ENCODE measurements at places on chromosomes 7 and 10.

DNA sequence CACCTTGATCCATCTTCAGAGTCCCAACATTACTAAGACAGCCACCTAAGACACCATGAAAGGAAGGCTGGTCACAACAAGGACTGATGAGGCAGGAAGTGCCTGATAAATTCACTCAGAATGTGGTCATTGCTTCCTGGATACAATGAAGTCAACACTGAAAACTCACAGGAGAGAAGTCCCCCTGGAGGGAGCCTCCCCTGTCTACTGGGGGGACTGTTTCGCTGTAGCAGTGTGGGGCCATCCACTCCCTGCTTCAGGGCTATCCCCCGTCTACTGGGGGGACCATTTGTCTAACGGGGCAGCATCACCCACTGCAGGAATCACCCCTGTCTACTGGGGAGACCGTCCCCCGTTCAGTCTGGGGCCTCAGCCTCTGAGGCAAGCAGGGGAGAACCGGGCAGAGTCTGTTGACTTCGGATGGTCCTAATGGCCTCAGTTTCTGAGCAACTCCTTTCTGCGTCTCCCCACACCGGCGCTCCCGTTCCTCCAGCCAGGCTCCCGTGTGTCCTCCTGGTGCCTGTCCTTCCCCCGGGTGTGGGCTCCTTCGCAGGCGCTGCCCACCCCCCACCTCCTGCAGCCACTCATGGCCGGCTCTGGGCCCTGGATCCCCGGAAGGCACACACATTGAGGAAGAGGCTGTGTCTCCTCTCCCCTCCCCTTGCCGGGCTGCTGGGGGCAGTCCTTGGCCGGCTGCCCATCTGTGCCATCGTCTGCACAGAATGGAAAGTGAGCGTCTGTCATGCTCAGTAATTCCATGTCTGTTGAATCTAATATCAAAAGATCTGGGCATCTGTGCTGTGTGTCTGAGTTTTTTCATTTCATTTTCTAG lies 59.9 kb upstream of the DNAJB6 start:
- peak; percentile 87 for DNase-seq

DNA sequence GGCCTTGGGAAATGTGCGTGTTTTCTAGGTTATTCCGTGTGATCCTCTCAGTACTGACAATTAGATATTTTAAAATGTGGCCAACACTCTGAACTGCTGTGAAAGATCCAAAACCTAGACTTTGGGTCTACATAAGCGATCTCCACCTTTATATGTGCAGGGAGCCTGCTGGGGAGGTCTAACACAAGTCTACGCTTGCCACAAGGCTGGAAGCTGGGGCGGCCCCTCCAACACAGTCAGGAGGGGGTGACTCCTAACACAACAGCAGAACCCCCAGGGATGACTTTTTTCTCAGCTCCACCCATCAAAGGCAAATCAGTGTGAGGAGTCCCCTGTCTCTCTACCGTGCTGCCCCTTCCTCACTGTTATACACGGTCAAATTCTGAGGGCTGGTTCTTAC lies 202.6 kb downstream of the COBL start:
- no peak for DNase-seq

- no peak for DNase-seq
Observed at GRCh38 chr7:32559480-32559879, 64.2 kb downstream of the AVL9 start.

DNA sequence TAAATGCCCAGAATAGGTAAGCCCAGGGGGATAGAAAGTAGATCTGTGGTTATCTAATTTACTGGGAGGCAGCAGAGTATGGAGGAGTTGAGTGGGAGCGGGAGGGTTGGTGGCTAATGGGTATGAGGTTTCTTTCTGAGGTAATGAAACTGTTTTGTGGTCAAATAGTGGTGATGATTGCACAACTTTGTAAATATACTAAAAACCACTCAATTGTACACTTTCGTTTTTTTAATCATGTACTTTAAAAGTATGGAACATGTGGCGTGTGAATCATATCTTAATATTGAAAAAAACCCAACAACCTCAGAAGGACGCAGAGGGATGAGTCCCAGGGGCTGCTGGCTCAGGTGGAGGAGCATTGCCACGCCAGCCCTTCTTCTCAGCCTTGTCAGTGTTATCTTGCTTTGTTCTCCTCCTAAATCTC lies 118.1 kb downstream of the WDR11 start:
- no peak for DNase-seq

DNA sequence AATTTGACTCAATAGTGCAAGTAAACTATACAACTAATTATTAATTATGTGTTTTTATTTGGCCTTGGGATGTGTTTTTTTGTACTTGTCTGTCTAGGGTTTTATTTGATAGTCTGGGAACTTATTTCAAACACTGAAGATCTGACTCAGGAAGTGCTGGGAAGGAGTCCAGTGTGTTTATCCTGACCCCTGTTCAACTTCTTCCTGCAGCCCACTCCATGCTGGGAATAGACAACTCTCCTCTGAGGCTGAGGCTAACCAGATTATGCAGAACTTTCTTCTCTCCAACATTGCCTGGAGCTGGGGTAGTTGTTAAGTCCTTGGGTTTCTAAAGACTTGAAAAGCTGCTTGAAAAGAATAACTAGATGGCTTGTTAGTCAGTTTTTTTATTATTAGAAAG lies 6.9 kb downstream of the CISD1 start:
- DNase-seq = no peak

DNA sequence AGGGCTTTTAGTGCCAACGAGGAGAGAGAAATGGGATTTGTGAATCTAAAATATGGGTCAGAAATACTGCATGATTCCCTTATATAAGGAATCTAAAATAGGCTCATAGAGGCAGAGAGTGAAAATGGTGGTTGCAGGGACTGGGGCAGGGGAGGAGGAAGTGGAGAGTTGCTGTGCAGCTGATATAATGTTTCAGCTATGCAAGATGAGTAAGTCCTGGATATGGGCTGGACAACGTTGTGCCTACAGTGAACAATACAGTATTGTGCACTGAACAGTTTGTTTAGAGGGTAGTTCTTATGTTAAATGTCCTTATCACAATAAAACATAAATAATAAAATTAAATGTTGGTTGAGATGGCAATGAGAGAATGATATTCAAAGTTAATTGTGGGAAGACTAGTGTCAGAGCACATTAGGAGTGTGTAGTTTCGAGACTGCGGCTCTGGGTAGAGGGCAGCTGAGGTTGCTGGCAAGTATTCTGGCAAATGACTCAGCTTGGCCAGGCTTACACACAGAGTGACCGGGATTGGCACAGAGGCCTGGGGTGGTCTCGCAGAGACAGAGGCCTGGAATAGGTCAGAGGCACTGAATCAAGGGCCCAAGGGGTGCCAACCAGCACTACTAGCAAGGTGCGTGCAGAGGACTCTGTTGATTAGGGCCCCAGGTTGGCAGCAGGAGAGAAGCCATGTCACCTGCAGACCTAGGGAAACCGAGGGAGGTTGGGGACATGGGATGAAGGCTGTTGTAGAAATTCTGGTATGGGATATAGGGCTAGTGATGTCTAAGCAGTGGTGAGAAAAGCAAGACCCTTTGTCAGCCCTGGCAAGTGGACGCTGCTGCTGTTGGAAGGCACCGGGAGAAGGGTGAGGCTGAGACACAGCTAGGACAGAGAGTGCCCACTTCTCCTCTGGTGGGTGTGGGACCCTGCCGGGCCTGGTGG lies 2.8 kb upstream of the DEPP1 start:
- DNase-seq = no peak

DNA sequence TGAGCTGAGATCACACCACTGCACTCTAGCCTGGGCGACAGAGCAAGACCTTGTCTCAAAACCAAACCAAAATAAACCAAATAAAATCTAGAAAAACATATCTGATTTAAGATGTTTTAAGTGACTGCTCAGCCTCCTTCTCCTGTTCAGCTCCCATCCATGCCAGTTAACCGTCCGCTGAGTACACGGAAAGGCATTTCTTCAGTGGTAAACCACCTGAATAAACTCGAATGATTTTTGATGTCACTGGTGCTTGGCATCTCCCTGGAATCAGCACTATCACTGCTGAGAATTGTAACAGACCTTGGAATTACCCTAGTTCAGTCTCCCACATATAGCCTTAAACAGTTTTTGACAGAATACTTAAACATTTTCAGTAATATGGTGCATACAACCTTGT lies 24.1 kb upstream of the NRCAM start:
- DNase-seq = no peak

- peak; percentile 89 for DNase-seq
Observed at GRCh38 chr7:21767300-21767900, 178.3 kb downstream of the CDCA7L start.

- no peak for DNase-seq
Observed at GRCh38 chr10:31744025-31744424, 184.6 kb downstream of the ARHGAP12 start.

DNA sequence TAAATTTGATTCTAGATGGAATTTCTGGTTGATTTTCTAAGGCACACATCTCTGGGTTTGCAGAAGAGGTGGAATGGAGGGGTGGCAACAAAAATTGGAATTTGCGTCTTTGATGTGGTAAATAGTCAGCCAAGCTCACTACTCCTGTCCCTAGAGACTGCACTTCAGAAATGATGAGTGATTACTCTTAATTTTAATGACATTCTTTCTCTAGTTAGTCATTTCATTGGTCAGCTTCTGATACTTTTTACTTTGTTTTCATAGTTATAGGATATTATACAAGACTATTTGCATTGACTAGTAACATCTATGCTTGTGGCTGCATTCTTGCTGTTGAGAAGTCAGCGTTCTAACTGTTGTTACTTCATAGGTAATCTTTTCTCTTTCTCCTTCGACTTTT lies 658.3 kb downstream of the SUGCT start:
- DNase-seq = no peak

DNA sequence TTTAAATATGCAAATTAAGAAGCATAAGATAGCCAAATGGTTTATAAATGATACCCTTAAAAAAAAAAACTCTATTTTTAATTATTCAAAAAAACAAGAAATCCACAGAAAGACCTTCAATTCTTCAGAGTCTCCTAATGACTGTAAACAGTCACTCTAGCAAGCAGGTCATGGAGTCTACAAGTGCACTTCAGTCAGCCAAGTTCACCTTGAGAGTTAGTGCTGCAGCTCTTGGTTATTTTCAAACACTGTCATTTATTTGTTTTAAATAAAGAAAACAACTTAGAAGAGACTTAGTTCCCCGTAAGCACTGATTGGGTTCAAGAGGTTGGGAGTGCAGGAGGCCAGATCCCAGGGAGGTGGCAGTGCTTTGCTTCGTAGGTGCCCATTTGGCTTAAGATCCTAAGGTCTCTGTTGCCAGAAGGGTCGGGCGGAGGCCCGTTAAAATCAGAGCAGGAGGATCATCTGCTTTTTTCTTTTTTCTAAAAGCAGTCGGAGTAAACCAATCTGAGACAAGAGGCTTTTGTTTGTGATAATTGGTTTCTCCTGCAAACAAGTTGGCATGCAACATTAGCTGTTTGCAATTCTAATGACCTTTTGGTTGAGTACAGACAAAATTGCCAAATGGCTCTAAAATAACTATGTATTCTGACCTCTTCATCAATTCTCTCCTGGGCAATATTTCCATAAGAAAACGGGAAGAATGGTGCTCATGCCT lies 86.4 kb upstream of the ELMO1 start:
- DNase-seq = peak; percentile 79

DNA sequence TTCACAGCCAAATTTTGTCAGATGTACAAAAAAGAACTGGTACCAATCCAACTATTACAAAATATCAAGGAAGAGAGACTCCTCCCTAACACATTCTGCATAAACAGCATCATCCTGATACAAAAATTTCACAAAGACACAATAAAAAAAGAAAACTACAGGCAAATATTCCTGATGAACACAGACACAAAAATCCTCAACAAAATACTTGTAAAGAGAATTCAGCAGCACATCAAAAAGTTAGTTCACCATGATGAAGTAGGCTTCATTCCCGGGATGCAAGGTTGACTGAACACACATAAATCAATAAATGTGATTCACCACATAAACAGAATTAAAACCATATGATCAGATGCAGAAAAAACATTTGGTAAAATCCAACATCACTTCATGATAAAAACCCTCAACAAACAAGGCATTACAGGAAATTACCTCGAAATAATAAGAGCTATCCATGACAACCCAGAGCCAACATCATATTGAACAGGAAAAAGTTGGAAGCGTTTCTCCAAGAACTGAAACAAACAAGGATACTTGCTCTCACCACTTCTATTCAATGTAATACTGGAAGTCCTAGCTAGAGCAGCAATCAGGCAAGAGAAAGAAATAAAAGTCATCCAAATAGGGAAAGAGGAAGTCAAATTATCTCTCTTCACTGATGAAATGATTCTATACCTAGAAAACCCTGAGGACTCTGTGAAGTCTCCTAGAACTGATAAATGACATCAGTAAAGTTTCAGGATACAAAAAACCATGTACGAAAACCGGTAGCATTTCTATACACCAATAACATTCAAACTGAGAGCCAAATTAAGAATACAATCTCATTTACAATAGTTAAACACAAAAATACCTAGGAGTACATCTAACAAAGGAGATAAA lies 223.1 kb downstream of the REEP3 start:
- no peak for DNase-seq

GRCh38 chr10:117805139-117805538 lies 241.6 kb downstream of the RAB11FIP2 start:
- DNase-seq = peak; percentile 3

DNA sequence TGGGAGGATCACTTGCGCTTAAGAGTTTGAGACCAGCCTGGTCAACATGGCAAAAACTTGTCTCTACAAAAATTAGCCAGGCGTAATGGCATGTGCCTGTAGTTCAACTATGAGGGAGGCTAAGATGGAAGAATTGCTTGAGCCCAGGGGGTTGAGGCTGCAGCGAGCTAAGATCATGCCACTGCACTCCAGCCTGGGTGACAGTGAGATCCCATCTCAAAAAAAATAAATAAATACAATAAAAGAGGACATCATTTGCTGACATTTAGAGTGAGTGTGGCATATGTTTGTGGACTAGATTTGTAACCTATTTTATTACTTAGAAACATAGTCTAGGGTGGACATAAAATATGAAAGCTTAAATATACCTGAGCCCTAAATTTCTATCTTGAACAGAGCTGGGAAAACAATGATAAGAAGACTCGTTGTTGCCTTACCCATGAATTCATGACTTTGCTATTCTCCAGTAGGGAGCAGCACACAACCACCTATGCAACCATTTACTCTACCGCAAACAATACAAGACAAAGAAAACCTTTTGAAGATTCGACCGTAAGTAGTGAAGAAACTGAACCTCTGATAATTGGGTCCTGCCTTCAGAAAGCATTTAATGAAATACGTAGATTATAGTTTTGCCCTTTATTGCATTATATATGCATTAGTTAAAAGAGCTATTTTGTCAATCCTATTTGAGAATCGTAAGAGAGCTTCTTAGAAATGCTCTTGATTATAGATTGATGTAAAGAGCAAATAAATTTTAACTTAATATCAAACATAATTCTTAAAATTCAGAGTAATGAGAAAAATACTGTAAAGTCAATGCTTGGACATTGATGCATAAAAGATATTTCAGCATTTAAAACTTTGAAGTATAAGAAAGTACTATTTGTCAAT lies 83.5 kb downstream of the GNAT3 start:
- peak; percentile 15 for DNase-seq

GRCh38 chr10:1184541-1185430 lies 128.6 kb downstream of the WDR37 start:
- DNase-seq = no peak

GRCh38 chr10:30751678-30752331 lies 122.3 kb upstream of the LYZL2 start:
- DNase-seq = peak; percentile 67
